ENCODE measurements at places on chromosomes 1 and 21.

DNA sequence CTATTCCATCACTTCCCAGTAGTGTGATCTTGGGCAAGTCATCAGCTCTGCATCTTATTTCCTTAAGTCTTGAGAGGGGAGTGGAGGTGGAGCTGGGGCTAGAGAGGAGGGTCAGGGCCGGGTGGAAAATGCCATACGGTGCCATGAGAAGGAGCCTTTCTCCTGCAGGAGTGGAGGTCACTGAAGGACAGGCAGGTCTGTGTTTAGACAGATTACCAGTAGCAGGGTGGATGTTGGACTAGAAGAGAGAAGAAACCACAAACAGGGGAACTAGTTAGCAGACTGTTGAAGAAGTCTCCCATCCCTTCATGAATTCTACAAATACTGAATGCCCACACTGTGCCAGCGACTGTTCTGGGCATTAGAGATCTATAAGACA is 13.9 kb upstream of the CPT2 start:
- DNase-seq: no peak

DNA sequence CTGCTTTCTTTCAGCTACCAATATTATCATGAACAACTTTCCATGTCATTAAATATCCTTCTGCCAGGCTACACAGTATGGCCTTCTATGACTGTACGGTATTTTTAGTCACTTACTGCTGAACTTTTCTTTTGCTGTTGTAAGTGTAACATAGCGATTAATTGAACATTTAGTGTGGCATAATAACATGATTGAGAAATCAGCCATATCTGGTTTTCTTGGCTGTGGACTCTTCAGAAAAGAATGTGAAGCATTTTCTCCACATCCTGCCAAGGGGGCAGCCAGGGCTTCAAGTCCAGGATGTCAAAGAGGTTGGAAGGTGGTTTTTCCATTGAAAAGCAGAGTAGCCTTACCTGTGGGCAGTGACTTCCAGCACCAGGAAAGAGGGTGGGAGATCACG is 8.8 kb upstream of the AHCYL1 start:
- DNase-seq: no peak

- DNase-seq: no peak
Observed at GRCh38 chr1:29651246-29651645, 414.9 kb downstream of the PTPRU start.

DNA sequence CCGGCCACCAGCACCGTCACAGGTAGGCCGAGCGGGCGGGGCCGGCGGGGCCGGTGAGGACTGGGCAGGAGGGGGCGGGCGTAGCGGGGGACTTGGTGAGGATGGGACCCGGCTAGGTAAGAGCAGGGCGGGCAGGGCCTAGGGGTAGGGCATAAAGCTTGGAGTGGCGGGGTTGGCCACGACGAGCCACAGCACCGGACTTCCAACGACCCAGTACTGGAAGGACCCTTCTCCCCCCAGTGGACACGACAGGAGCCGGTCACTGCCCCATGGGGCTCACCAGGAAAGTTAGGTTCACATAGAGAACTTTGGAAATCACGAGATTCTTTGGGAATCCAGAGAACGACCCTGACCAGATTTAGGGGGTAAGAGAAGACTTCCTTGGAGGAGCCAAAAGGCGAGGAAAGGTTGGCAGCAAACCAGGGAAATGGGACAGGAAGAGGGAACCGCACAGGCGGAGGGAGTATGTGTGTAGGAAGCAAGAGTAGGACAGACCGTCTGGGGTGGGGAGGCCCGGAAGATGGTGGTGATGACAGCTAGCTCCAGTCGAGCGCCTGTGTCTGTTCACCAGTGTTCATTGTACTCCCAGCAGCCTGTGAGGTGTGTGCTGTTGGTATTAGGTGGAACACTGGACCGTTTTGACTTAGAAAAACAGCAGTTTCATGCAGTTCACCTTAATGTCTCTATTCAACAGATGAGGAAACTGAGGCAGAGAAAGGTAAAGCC is 20.4 kb downstream of the ZNF362 start:
- DNase-seq: no peak

DNA sequence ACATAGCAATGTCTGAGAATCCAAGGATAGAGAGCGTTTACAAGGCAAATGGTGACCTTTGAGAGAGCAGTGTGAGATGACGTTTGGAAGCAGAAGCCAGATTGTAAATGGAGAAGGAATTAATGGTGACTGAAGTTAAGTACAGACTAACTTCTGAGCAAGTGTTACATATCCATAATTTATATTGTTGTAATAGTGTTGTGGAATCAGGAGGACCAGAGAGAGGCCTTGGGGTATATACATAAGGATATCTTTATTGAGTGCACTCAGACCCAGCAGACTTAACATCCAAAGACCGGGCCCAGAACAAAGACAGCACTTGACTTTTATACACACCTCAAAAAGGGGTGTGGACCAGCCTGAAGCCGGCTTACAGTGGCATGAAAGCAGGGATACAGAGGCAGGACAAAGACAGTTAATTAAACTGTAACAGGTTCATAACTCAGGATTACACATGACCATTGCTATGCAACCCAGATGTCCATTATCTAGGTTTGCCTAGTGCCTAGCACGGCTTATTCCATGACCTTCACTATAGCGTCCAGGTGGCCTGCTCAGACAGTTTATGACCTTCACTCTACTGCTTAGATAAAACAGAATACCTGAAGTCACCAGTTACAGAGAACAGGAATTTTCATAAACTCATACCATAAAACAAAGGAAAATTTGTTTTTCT is 2.7 kb upstream of the MGST3 start:
- DNase-seq: no peak

DNA sequence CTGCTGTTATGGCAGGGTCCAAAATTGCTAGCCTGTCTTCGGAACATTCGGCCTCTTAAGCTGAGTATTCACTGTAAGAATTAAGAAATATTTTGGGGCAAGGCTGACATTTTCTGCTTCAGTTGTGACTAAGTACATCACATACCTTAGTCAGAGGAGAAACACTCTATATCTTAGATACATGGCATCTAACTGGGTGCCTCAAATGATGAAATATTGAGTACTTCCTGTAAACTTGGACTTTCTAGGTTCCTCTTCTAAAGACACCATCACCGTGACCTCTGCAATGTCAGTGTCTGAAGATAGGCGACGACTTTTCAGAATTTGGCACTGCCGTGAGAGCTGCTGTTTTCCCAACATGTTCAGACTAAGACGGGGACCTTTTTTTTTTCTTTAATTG is 65.6 kb downstream of the PCBP3 start:
- DNase-seq: no peak

GRCh38 chr1:114720492-114720891 is 3.9 kb upstream of the NRAS start:
- DNase-seq: no peak

DNA sequence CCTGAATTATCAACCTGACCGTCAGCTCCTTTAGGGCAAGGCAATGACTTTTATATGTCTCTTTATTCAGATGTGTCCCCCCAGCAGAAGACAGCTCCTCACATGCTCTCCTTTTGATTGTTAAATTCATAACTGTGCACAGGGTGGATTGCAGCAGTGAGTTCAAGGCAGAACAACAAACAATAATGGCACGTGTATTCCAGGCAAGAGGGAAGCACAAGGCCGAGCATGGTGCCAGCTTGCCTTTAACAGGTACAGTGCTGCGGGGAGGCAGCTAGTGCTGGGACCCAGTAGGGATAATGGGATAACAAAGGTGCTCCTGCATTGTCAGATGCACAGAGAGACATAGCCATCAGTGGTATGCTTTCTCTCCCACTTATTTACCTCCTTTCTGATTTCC is 248.4 kb downstream of the RHOU start:
- no peak for DNase-seq
